ENCODE measurements at places on chromosomes 13 and 19. TPM values are rescaled to one million over a fixed set of nuclear protein-coding genes. Genes with fewer than 3 reads are reported as not detected.

DNA sequence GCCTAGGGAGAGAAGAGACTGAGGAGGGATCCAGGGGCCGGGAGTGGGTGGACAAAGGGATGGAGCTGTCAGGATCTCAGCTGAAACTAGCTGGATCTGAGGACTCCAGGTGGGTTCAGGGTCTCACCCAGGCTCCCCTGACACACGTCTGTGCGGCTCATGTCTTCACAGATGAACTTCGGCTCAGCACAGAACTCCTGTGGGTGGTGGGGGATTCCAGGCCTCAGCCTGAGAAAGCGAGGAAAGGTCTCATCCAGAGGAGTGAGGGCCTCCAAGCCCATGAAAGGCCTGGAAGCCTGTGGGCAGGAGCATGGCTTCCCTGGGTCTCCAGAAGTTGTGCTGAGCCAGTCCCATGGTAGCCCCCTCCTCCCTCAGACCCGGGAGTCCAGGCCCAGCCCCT, 1.4 kb downstream of the CAPN12 start:
- peaks cover 1% of the 10 kb centered on the region for H3K27me3 ChIP-seq
- H3K36me3 ChIP-seq, result no peaks in the 10 kb centered on the region
- DNase-seq, result no peak
- H3K4me1 ChIP-seq, result peaks cover 13% of the 10 kb centered on the region

The MYO1F gene
- 359 TPM for total RNA-seq

DNA sequence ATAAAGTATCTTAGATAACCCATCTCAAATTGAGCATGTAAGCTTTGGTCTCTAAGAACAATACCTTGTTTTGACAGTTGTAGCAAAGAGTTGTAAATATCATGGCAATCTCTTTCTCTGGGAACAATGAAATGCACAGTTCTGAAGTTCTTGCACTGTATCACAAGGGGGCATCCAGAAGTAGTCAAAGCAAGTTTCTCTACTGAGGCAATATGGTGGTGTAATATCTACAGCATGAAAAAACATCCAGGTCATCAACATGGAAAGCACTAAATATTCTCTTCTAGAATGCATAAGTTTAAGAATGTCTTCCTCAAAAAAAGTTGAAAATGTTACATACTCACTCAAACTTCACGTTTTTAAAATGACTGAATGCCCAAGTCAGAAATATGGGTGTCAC, 19.6 kb downstream of the MTMR6 start:
- no peak overlapping the region for H3K27ac ChIP-seq
- DNase-seq, result no peak
- H3K4me3 ChIP-seq, result no peak overlapping the region
- peaks cover 2% of the 10 kb centered on the region for H3K4me1 ChIP-seq

The CEACAM8 gene
- not detected for total RNA-seq

All from activated CD4-positive, alpha-beta T cell treated with anti-CD3 and anti-CD28 coated beads, Interleukin-2, amount 10 ng/mL, durations not matched to agents 7 days and 5 days (primary cell).